ENCODE measurements at places on chromosomes 7 and 10.

- DNase-seq = no peak
Measured at GRCh38 chr10:64156166-64156565, 635.0 kb downstream of the REEP3 start.

DNA sequence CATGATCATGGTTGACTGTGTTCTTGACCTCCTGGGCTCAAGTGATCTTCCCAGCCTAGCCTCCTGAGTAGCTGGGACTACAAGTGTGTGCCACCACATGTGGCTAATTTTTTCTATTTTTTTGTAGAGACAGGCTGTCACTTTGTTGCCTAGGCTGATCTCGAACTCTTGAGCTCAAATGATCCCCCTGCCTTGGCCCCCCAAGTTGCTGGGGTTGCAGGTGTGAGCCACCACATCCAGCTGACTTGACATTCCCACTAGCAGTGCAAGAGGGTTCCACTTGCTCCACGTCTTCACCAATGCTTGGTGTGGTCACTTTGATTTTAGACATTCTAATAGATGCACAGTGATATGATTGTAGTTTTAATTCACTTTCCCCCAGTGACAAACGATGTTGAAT, 25.1 kb downstream of the CYP26A1 start:
- DNase-seq = no peak

GRCh38 chr10:128734161-128734560, 607.9 kb upstream of the MKI67 start:
- DNase-seq = no peak

DNA sequence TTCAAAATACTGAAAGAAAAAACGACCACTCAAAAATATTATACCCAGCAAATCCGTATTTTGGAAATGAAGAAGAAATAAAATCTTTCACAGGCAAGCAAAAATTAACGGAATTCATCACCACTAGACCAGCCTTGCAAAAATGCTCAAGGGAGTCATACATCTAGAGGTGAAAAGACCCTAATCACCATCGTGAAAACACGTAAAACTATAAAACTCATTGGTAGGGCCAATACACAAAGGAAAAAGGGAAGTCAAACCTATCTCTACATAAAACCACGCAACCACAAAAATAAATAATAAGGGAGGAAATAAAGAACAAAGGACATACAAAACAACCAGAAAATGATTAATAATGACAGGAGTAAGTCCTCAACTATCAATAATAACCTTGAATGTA, 6.6 kb upstream of the AKR1B1 start:
- no peak for DNase-seq

- no peak for DNase-seq
Measured at GRCh38 chr7:6589151-6589828, 531 bp upstream of the INTS15 start.

- DNase-seq = peak; percentile 35
Measured at GRCh38 chr7:106041140-106041717, 70.9 kb downstream of the SYPL1 start.

Measured in activated T-cell treated with anti-CD3 and anti-CD28 coated beads, Interleukin-2, amount 50 U/mL, for 1 hour (primary cell).